ENCODE measurements at places on chromosomes 12 and 14. TPM values are rescaled to one million over a fixed set of nuclear protein-coding genes. Genes with fewer than 3 reads are reported as not detected.

DNA sequence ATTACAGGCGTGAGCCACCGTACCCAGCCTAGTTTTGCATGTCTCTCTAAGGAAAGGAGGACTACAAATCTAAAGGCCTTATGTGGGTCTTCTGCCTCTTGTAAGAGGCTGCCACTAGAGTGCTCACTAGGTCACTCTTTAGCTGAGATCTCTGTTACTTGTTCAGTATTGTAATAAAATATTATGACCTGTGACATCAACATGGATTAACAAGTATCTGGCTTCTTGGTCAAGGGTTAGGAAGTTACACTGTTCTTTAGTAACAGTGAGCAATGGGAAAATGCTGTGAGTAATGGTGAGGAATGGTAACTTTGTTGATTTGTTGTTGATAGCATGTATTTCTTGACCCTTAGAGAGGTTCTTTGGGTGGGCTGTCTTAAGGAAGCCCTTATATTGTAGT is 50.5 kb downstream of the ERC1 start:
- H3K27me3 ChIP-seq: no peaks in the 10 kb centered on the region
- DNase-seq: no peak
- no peaks in the 10 kb centered on the region for H3K36me3 ChIP-seq
- H3K27ac ChIP-seq: no peak overlapping the region
- H3K4me3 ChIP-seq: no peak overlapping the region
- H3K4me1 ChIP-seq: peaks cover 14% of the 10 kb centered on the region

DNA sequence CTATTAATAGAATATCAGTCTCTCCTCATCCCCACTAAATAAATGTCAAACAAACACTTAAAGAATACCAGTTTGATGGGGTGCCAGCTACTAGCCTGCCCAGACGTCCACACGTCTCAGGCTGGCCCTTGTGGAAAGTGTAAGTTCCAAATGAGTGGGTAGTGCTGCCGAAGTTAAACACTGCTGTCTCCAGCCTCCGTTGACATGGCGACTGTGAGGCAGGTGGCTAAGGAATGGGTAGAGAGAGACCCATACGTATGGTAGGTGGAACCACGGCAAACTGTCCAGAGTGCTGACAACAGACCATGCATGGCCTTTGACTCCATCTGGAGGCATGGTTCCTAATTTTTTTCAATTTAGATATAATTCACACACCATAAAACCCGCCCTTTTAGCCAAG is 37.9 kb downstream of the PITPNM2 start:
- peaks cover 76% of the 10 kb centered on the region for H3K4me1 ChIP-seq
- H3K36me3 ChIP-seq: no peaks in the 10 kb centered on the region
- H3K4me3 ChIP-seq: no peak overlapping the region

DNA sequence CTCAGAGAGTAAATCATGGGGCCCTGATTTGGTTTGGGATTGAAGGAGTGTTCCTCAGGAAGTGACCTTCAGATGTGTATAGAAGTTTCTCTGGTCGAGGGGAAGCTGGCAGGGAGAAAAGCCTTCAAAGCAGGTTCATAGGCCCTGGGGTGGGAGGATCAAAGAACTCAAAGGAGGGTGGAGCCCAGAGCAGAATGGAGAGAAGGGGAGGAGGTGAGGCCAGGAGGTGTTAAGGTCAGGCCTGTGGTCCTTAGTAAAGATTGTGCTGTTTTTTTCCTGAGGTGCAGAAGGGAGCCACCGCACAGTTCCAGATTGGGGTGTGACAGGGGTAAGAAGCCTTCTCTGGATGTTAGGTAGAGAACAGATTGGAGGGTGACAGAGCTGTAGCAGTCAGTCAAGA is 9.7 kb upstream of the CFAP251 start:
- no peak for DNase-seq
- no peak overlapping the region for H3K27ac ChIP-seq
- no peaks in the 10 kb centered on the region for H3K27me3 ChIP-seq

DNA sequence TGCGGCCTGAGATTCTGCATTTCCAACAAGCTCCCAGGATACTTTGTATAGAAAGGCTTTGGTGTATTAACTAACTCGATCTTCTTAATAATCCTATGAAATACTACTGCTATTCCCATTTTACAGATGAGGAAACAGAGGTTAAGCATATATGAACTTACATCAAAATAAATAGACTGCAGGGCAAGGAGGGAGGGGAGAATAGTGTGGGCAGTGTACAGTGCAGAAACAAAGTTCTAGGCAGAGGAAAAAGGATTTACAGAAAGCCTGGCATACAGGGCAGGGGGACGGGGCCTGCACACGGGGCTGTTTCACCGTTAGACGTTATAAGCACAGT is 19.0 kb downstream of the NINJ2 start:
- H3K4me3 ChIP-seq: no peak overlapping the region
- peak overlapping the region; percentile 94 for H3K27ac ChIP-seq
- no peaks in the 10 kb centered on the region for H3K27me3 ChIP-seq
- no peaks in the 10 kb centered on the region for H3K36me3 ChIP-seq

GRCh38 chr12:130818272-130818634 is 20.8 kb downstream of the STX2 start:
- DNase-seq: peak; percentile 30
- H3K4me3 ChIP-seq: peak overlapping the region; percentile 63
- peaks cover 3% of the 10 kb centered on the region for H3K36me3 ChIP-seq
- H3K27me3 ChIP-seq: no peaks in the 10 kb centered on the region
- H3K4me1 ChIP-seq: peaks cover 15% of the 10 kb centered on the region

GRCh38 chr12:28857369-28857768 is 291.7 kb upstream of the FAR2 start:
- H3K36me3 ChIP-seq: no peaks in the 10 kb centered on the region
- no peaks in the 10 kb centered on the region for H3K4me1 ChIP-seq
- DNase-seq: no peak
- H3K4me3 ChIP-seq: no peak overlapping the region

DNA sequence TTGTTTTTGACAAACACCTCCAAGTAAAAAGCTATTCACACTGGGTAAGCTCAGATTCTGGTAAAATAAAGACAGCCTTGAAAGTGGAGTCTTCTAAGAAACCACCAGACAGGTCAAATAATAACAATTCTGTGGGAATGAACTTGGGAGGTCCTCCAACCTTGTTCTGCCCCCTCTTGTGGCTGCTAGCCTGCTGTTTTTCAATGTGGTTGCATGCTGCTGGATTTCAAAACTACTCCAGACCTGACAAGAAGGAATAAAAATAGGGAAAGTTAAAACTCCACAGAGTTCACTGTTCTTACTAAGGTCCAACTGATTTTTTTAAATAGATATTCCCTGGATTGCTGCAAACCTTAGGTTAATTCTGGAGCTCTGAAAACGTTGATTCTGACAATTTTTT is 32.2 kb upstream of the RIN3 start:
- no peak overlapping the region for H3K4me3 ChIP-seq
- no peak overlapping the region for H3K27ac ChIP-seq
- H3K27me3 ChIP-seq: peaks cover 13% of the 10 kb centered on the region
- H3K36me3 ChIP-seq: no peaks in the 10 kb centered on the region
- H3K4me1 ChIP-seq: no peaks in the 10 kb centered on the region
- DNase-seq: no peak

DNA sequence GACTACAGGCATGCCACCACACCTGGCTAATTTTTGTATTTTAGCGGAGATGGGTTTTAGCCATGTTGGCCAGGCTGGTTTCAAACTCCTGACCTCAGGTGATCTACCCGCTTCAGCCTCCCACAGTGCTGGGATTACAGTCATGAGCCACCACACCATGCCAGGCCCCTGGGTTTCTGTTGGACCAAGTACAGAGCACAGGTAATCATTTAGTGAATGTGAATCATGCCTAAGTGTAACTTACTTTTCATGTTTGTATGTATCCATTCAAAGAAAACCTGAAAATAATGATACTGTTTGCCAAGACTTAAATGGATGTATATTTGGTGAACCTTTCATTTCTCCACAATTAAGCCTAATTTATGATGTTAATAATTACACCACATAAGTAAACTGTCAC is 65.9 kb downstream of the FGD6 start:
- no peak overlapping the region for H3K4me3 ChIP-seq
- no peaks in the 10 kb centered on the region for H3K4me1 ChIP-seq
- H3K27ac ChIP-seq: no peak overlapping the region
- no peaks in the 10 kb centered on the region for H3K27me3 ChIP-seq
- DNase-seq: no peak
- peaks cover 15% of the 10 kb centered on the region for H3K36me3 ChIP-seq

Gene RAB15
- 14.1 TPM for polyA plus RNA-seq

Gene RASSF9
- 1.2 TPM for polyA plus RNA-seq

Gene TSHR
- polyA plus RNA-seq: 0.46 TPM

Gene KRT74
- 0.08 TPM for polyA plus RNA-seq

Gene SYNE3
- 1.2 TPM for polyA plus RNA-seq

Gene DLK1
- polyA plus RNA-seq: 6.7 TPM

Gene OR6C3
- not detected for polyA plus RNA-seq

Gene BEGAIN
- polyA plus RNA-seq: 0.75 TPM

Gene TBX5
- not detected for polyA plus RNA-seq

Measured in stomach (tissue), 19 donors.